Effector CD8-positive, alpha-beta T cell (primary cell): ENCODE measurements at places on chromosomes 2 and 18.

DNA sequence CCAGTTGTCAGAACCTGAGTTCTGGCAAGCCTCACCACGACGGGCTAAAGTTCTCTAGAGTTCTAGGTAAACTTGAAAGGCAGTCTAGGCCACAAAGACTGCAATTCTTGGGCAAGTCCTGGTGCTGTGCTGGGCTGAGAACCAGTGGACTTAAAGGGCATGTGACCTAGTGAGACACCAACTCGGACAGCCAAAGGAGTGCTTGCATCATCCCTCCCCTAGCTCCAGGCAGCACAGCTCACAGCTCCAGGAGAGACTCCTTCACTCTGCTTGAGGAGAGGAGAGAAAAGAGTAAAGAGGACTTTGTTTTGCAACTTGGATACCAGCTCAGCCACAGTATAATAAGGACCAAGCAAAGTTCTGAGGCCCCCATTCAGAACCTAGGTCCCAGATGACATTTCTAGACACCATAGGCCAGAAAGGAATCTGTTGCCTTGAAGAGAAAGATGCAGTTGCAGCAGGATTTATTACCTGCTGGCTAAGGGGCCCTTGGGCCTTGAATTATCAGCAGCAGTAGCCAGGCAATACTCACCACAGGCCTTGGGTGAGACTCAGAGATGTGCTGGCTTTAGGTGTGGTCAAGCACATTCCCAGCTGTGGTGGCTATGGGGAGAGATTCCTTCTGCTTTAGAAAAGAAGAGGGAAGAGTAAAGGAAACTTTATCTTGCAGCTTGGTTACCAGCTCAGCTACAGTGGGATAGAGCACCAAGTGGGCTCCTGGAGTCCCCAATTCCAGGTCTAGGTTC lies 51.8 kb downstream of the UPP2 start:
- DNase-seq = no peak

- DNase-seq = no peak
Observed at GRCh38 chr18:4734903-4735302, 279.8 kb upstream of the DLGAP1 start.

DNA sequence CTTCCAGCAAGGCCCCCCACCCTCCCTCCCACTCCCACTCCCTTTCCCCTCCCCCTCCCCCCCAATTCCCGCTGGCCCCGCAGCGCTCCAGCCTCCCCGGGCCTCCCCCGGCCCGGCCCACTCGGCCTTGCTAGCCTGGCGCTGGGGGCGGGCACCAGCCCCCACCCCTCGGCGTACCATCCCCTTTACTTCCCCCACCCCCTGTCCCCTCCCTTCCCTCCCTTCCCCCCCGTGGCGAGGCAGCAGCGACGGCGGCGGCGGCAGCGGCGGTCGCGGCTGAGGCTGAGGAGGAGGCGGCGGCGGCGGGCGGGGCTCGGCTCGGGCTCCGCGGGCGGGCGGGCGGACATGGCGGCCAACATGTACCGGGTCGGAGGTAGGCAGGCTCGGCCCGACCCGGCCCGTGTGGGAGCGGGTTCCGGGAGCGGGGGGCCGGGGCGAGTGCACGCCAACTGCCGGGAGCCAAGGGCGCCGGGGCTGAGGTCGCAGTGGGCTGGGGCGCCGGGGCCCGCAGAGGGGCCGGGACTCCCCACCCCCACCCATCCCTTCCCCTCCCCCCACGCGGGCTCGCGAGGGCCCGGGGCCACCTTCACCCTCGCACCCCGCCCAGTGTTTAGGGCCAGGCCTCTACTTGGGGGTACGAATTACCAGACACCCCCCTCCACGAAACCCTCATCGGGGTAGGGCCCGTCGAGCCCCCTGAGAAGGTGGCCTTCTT lies at the start of gene MTA3:
Gene MTA3 (plus strand): TSS at position 232 of the 715 bp plus-strand sequence. CDS start 114 bp downstream, at position 346.
- peak; percentile 18 for DNase-seq

- no peak for DNase-seq
Observed at GRCh38 chr18:70450426-70451253, 161.8 kb downstream of the SOCS6 start.

DNA sequence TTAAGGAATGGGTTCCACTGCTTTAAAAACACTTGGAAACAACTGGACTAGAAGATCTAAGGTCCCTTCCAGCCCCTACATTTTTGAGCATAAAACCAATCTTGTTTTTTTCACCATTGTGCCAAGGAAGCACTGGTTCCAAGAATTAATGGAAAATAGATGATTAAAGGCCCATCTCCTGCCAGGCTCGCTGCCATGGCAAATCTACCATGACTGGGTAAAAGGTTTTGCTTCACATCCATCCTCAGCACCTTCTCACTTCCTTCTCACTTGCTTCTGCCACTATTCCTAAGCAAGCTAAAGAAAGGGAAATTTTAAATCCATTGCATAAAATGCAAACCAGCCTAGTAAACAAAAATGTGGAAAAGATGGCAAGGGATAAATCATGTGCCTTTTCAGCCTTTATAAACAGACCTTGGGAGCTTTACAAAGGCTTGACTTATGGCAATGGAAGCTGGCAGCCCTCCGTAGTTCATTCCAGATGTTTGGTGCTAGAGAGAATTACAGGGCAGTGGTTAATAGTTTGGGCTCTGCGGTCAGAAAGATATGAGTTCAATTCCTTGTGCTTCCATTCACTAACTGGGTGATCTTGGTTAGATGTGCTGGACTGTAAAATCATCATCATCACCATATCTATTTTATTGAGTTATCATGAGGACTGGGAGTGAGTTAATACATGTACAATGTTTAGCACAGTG lies 27.0 kb upstream of the ST3GAL5 start:
- no peak for DNase-seq

GRCh38 chr2:101267671-101268656 lies 15.3 kb downstream of the CNOT11 start:
- no peak for DNase-seq

DNA sequence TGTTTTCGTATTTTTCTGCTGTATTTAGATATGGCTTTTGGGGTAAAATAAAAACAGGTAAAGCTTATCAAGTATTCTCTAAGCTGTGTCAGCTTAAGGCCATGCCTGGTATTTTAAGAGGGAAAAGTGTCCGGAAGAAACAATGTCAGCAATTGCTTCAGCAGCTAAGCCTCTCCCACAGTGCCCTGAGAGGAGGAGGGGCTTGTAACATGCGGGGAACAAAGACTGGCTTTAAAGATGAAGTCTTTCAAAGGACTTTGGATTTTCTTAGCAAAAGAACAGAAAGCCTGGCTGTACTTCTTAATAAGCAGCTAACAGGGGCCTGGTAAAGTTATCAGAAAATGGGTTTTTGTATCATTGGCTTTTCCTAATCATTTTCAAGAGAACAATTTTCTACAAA lies 102.8 kb downstream of the PXDN start:
- no peak for DNase-seq

- no peak for DNase-seq
Observed at GRCh38 chr2:162581959-162582798, 238.2 kb downstream of the GCA start.
